ENCODE measurements at places on chromosomes 7 and 10.
A peak's percentile ranks its signal among the peaks of the same experiment; 100 is the strongest.

- DNase-seq: peak; percentile 42
Measured at GRCh38 chr10:46229144-46229563, 57.6 kb upstream of the ANTXRL start.

GRCh38 chr7:56447864-56448693 is 331.9 kb upstream of the NUPR2 start:
- no peak for DNase-seq

DNA sequence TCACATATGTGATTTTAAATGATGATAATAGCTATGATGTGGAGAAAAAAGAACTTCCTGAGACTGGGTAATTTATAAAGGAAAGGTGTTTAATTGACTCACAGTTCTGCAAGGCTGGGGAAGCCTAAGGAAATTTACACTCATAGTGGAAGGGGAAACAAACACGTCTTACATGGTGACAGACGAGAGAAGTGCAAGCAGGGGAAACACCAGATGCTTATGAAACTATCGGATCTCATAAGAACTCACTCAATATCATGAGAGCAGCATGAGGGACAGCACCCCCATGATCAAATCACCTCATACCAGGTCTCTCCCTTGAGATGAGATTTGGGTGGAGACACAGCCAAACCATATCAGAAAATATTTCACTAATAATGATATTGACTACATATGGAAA is 4.1 kb upstream of the LIPN start:
- DNase-seq: no peak

GRCh38 chr10:109891105-109891504 is 32.2 kb downstream of the XPNPEP1 start:
- no peak for DNase-seq

DNA sequence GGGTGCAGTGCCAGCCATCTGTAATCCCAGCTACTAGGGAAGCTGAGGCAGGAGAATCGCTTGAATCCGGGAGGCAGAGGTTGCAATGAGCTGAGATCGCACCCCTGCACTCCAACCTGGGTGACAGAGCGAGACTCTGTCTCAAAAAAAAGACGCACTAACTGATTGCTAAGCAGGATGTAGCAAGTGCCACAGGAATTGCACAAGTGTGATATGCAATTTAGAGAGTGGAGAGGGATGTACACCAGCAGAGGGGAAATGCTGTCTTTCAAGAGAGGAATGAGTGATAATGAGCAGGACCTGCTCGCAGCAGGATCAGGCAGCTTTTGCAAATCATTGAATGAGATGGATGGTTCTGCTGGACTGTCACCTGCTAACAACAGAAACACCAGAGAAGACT is 13.3 kb upstream of the SLC16A12 start:
- no peak for DNase-seq

DNA sequence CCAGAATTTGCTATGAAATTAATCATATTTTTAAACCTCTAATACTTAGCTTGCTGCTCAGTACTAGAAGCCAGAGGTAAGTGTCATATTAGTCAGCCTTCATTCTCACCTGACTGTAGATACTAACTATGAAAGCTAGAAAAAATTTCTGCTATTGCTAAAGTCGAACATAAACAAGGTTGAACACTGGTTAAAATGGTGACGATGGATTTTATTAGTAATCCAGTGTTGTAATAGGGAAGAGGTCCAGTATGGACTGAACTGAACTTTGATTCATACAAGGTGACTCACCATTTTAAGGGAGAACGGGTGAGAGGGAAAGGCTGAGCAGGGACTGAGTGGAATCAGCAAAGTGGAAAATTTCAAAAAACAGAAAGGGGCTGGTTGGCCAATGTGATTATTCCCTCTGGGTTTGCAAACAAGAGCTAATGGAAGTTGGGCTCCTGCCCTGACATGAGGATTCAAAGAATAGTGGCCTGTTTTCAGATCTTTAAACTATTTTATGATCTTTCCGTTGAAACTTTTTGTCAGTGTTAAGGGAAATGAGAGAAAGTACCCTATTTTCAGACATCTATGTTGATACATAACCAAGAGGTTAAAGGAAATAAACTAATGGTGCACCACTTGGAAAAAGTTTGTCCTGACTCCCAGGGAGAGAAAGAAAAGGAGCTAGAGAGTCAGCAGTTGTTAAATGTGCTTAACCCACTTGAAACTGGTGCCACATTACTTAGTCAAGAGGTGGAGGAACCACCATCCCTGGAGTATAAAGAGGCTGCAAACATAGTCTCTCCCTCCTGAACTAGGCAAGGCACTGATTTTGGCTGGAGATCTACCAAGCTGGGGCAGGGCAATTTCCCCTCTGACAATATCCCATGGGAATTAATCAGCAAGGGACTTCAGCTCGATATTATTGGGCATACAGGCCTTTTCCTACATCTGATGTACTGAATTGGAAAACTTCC is 15.3 kb upstream of the AKR1C1 start:
- no peak for DNase-seq

DNA sequence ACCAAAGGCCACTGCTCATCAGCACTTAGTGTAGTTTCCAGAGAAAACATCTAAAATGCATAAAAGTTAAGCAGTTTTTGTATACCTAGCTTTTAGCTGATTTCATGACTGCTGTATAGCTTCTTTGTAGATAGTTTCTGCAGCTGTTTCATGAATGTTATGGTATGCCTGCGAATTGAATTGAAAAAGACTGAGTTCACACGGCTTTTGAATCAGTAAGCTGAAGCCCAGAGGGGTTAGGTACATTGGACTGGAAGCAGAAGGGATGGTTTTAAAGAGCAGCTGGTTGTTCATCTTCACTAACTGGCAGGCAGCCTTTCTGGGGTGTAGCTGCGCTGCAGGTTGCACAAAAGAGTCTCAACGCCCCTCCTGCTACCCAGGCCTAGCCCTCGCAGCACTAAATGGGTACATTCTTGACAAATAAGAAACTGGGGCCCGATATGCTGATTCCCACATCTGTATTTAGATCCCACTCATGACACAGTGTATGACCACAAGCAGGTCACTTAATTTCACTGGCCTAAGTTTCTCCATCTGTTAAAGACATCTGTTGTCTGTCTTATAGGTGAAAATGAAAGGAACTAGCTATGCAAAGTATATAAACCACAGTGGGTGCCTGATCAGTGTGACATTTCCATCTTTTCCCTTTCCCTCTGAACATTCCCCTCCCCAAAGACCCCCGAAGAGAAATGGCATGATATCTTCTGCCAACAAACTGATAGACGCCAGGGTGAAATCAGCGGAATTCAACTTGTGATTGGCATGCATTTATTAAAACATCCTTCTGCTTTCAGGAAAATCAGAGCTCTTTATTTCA is 85.9 kb upstream of the AGBL3 start:
- DNase-seq: no peak

GRCh38 chr7:16564909-16565426 is 38.3 kb downstream of the LRRC72 start:
- DNase-seq: peak; percentile 17

DNA sequence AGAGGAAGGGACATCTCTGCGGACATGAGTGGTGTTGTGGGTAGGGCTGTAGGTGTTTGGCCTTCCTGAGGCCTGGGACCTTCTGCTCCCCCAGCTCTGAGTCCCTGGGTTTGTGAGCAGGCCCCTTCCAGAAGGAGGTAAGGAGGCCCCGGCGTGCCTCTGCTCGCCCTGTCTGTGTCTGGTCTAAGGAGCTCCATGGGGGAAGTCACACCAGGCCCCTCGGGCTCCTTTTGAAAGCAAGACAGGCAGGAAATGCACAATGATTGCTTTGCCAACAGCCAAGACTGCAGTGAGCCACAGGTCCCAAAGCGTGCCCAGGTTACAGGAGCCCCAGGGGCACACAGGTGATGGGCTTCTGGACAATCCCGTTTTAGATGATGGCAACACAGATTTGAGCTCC is 89.5 kb downstream of the FAM53B start:
- no peak for DNase-seq

- no peak for DNase-seq
Measured at GRCh38 chr10:132570771-132571649, 33.4 kb downstream of the INPP5A start.

DNA sequence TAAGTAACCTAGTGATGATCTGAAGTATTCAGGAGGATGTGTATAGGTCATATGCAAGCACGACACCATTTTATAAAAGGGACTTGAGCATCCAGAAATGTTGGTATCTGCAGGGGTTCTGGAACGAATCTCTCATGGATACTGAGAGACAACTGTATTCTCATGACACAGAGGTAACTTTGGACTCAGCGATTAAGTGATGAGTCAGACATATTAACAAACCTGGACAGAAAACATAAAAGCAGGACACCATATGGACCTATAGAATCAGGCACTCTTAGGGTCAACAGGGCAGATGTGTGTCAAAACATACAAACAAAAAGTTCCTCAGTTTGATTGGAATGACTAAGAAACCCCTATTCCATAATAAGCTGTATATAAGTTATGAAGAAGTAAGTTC is 248.1 kb downstream of the ANKRD7 start:
- no peak for DNase-seq

DNA sequence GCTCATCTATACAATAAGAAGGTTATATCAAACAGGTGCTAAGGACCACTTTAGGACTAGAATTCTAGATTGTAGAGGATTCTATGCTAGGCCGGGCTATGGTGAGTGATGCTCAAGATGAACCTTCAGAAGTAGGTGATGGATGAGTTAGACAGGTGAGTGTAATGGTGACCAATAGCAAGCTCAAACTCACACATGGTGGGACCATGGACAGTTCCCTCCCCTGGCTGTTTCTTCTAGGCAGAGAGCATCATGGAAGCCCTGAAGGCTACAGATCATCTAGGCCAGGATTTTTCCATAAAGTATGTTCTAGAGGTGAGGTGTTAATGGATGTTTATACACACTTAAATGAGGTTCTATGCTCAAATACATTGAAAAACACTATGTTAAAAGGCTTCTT is 162.2 kb upstream of the WDR11 start:
- peak; percentile 22 for DNase-seq

DNA sequence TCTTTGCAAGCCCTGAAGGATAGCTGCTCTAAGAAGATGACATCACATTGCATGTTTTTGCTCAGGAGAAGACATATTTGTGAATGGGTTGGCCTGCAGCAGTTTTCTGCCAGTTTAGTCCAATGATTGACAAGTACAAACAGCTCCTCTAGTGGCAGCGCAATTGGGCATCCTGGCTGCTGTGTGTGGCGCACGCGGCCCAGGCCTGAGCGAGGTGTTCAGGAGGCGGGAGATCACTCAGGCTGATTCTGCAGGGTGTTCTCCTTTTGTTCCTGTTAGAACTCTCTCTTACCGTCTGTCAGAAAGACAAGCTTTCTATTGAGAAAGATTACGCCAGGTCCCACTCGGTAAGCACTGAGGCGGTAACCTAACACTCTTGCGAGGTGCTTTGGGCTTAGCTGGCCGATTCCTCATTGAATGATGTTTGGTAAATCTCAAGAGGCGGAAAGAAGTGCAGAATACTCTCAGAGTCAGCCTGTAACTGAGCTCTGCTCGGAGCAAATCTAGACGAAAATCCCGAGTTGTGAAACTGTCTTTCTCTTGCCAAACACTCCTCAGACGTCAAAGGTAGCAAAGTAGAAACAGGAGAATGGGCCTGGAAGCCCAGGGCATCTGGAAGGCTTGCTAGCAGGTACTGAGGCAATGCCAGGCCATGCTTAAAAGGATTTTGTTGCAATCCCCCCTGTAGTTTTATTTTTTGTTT is 219.2 kb upstream of the BMPER start:
- DNase-seq: peak; percentile 38

DNA sequence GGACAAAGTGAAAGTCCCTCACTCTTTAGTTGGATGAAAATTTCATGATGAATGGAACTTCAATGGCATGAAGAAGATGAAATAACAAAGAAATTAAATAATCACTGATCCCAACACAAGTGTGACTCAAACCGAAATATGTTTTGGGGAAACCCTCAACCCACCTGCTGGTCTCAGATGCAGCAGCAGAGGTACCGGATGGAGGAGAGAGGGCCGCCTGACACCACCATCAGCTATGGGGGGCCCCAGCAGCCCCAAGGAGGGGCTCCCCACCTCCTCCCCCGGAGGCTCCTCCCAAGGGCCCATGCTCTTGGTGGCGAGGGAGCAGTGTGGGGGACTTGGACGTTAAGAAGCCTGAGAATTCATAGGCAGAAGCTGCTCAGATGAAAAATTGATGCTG is 137.2 kb upstream of the ADARB2 start:
- no peak for DNase-seq

- DNase-seq: no peak
Measured at GRCh38 chr10:78523453-78523852, 489.8 kb downstream of the RPS24 start.

GRCh38 chr10:115849197-115849596 is 423.8 kb downstream of the GFRA1 start:
- DNase-seq: no peak

GRCh38 chr7:54841772-54842697 is 83.0 kb upstream of the SEC61G start:
- DNase-seq: peak; percentile 16

DNA sequence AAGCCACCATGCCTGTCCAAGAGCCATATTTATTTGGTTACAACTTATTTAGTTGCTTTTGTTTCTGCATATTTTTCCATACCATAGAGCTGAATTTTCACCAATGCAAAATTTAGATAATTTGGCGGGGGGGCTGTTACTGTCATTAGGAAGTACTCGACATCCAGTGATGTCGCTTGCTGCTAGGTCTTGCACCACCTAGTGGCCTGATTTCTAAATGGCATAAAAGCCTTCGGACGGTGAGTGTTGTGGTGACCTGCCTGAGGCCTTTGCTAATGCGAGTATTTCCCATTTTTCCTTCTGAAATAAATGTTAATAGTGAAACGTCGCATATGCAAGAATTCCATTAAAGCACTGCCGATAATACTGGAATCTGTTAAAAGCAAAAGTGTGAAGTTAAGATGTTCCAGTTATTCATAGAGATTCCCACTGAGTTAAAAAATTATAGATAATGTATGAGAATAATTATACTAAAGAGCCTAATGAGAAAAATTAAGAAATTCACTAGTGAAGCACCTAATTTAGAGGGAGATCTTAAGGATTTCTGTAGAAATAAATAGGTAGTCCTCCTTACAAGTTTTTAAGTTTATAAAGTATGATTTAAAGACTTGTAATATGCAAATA is 86.1 kb upstream of the DNAJB6 start:
- DNase-seq: peak; percentile 53

GRCh38 chr10:95221124-95221523 is 27.1 kb downstream of the ACSM6 start:
- DNase-seq: no peak

DNA sequence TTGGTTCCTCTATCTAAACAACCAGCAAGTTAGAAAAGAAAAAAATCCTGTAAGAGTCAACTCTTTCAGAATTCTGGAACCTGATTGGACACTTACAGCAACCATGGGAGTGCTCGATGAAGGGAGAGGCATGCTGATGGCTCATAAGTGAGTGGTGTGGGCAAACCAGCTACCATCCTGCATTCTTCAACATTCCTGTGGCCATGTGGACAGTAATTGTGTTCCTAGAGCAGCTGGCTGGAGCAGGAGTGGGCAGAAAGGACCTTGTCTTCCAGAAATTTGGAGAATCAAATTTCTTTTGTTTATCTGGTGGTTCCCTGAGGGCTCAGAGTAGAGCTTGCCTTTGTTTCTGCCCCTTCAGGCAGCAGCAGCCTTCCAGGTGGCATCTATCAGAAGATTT is 22.5 kb upstream of the MYL7 start:
- no peak for DNase-seq

Data from nephron progenitor cell (in vitro differentiated cells).